Naive thymus-derived CD4-positive, alpha-beta T cell (primary cell): ENCODE measurements at places on chromosomes 4 and X. TPM values are rescaled to one million over a fixed set of nuclear protein-coding genes. Genes with fewer than 3 reads are reported as not detected.

MAGEA6 gene
- not detected for polyA plus RNA-seq

ESX1 gene
- not detected for polyA plus RNA-seq

TEX13C gene
- polyA plus RNA-seq: not detected

TXK gene
- 80.9 TPM for polyA plus RNA-seq

IL21 gene
- not detected for polyA plus RNA-seq

SMIM31 gene
- polyA plus RNA-seq: not detected

GATA1 gene
- not detected for polyA plus RNA-seq

RAB41 gene
- polyA plus RNA-seq: not detected

GSX2 gene
- polyA plus RNA-seq: not detected
